ENCODE measurements at places on chromosomes 3 and 15.

GRCh38 chr3:196138482-196139254 lies 56.8 kb upstream of the TFRC start:
- DNase-seq = no peak

GRCh38 chr15:29651476-29652233 lies 170.6 kb downstream of the TJP1 start:
- no peak for DNase-seq

- DNase-seq = no peak
Measured at GRCh38 chr3:59266551-59266950, 216.7 kb upstream of the CFAP20DC start.

GRCh38 chr3:136835813-136836510 lies 17.0 kb downstream of the SLC35G2 start:
- DNase-seq = no peak

DNA sequence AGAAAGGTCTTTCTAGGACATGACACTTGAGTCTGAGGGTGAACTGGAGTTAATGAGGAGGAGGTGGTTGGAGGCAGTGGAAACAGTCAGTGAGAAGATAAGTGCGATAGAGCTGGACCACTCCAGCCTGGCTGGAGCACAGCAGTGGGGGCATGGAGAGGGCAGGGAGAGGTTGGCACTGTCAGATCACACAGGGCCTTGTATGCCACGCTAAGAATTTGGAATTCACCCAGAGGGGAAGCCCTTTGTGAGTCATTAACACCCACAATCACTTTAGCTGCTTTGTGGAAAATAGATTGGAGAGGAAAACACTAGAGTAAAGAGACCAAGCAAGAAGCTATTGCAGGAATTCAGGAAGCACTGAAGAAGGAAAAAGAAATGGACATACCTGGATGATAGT lies 83.3 kb downstream of the ZNF621 start:
- DNase-seq = no peak

DNA sequence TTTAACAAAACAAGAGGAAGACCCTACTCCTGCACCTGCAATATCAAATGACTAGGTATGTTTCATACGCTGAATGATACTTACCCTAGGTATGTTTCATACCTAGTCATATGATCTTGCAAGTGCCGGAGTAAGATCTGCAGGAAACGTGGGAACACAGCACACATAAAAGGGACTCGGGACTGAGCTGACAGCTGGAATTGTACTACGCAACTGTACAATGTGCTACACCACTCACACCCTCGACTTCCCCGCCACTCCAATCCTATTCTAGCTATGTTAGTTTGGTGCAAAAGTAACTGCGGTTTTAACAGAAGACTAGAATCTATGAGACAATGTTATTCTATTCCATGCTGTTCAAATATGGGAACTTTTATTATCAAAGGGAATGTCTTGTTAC lies 22.0 kb downstream of the CRBN start:
- no peak for DNase-seq

GRCh38 chr3:53022647-53023046 lies 23.2 kb downstream of the SFMBT1 start:
- no peak for DNase-seq

DNA sequence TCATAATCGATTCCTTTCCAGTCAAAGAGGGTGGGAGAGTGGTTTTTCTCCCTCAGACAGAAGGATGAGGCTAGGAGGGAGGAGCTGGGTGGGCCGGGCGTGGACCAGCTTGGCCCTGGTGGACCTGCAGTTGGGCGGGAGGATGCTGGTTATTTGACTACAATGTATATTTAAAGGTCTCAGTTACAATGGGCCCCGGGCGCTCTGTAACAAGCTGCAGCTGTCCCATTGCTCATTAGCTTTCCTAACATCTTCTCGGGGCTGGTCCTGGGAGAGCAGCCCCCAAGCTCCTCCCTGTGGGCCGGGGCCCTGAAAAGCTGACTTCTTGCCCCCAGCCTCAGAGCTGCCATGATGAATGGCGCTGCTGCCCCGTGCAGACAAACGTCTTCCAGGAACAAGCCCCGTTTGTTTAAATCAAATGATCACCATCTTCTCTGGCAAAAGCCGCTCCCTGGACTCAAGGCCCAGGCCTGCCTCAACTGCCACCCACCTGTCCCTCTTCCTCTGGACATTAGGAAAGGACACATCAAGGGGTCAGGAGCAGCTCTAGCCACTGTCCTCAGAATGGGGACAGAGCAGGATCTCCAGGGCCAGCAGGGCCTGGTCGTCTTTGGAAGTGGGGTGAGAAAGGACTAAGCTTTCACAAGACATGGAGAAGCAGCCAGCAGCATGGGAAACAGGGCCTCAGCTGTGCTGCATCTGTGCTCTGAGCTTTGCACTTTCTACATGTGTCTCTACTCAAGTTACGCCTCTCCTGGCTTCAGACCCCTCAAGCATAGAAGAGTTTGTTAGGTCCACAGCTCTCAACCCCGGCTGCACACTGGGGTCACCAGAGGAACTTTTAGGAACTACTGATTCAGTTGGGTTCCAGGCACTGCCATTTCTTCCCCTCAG lies 38.6 kb downstream of the MAGEF1 start:
- no peak for DNase-seq

- DNase-seq = no peak
Measured at GRCh38 chr15:93716615-93717231, 514.6 kb upstream of the MCTP2 start.

- DNase-seq = peak; percentile 69
Measured at GRCh38 chr3:140219923-140220452, 285.0 kb downstream of the CLSTN2 start.

- no peak for DNase-seq
Measured at GRCh38 chr15:46229263-46229662, 594.4 kb downstream of the SQOR start.

GRCh38 chr15:65920121-65920520 lies 50.8 kb downstream of the RAB11A start:
- no peak for DNase-seq

DNA sequence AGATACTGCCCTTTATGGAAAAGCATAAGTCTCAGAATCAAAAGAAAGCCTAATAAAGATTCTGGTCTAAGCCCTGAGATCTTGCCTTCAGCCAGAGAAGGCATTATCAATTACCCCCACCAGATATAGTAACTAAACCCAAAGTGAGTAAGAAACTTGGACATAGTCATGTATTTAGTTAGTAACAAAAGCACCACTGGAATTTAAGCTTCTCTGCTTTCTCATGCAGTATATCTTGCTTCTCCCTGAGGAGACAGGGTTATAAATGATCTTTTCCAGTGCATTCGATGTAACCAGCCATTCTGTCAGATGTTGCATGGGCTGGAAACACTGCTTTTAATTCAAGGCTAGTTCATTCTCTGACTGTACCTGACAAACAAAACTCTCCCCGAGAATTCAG lies 946.7 kb downstream of the NAALADL2 start:
- DNase-seq = no peak

DNA sequence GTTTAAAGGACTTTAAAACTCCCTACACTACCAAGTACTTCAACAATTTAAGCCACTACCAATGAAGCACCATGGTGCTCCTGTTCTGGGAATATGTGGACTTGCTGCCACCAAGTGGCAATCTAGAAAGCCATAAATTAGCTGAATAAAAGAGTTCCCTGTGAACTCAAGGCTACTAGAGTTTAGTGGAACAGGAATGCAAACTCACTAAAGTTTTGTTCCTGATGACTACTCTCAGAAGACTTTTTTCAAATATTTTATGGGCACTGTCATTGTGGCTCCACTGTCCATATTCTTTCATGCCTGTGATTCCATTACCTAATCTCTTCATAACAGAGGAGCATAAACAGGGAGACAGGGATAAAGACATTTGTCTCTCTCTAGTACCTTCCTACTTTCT lies 63.9 kb downstream of the TMCC1 start:
- DNase-seq = peak; percentile 88
